NCI-H1930 (cell line): ENCODE measurements at places on chromosomes 1 and 21.

GRCh38 chr1:74771913-74772515, 39.1 kb downstream of the TYW3 start:
- peak; percentile 40 for DNase-seq

- no peak for DNase-seq
Measured at GRCh38 chr1:78178816-78179215, 133.1 kb downstream of the GIPC2 start.

DNA sequence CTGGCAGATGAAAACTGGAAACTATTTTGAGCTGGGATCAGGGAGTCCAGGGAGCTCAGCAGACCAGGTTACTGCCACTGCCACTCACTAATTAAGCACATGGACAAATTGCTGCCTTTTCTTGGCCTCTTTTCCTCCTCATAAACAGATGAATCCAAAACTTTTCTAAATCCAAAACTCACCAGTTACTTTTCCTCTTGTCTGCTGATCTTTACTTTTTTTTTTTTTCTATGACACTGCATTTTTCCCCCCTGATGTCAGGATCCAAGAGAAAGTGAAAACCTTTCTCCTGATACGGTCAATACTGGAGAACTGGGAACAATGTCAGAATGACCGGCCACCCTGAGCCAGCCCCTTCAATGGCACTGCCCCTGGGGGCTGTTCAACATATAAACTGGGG, 405.8 kb downstream of the DUSP10 start:
- no peak for DNase-seq

DNA sequence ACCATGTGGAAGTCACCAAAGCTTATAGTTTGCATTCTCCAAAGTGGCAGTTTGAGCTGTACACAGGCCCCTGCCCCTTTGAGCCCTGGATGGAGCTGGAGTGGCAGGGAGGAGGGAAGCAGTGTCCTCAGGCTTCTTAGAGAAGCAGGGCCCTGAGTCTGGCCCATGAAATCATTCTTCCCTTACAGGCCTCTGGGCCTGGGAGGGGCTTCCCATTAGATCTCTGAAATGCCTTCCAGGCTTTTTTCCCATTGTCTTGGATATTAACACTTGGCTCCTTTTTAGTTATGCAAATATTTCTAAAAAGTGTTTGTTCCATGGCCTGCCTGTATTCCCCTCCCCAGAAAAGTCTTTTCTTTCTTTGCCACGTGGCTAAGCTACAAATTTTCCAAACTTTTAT, 10.0 kb upstream of the TRIM67 start:
- no peak for DNase-seq

- DNase-seq, result no peak
Measured at GRCh38 chr21:44800971-44801467, 601 bp downstream of the UBE2G2 start.

DNA sequence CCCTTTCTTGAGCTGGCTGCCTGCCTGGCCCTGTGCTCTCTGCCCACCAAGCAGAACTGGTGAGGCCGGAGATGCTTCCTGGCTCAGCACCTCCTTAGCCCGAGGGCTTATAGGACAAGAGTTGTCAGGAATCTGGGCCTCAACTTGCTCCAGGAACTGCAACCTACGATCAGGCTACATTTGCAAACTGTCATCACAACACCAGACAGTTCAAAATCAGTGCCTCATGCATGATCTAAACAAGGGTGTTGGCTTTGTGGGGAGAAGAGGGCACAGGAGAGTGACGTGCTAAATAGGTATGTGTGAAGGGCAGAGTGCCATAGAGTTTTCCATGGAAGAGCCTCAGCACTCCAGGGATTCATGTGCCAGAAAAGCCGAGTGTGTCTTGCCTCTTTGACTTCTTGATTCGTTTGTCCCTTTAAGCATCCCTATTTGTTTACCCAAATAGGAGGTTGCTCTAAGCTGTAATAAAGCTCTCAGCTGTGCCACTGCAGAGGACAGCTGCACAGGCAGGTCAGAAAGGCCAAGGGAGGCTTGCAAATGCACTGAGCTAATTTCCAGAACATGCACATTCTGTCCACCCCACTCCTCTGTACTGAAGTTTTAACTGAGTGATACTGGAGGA, 30.2 kb upstream of the NEK2 start:
- no peak for DNase-seq

DNA sequence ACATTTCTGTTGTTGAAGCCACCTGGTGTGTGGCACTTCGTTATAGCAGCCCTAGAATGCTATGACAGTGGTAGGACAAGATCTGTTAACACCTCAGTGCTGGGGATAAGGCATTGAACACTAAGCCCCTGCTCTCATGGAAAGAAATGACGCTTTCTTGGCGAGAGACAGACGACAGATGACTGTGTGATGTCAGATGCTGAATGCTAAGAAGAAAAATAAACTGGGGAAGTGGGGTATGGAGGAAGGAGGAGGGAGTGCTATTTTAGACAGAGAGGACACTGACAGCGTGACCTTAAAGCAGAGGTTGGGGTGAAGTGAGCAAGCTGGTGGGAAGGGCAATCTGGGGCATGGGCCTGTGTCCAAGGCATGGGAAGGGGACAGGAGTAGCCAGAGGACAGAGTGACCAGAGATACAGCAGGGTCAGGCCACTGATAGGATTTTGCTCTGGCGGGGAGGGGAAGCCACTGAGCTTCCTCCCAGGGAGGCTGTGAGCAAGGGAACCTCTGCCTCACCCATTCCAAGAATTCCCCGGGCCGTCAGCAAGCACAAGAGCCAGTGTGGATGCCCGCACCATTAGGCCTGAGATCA, 15.2 kb downstream of the DOP1B start:
- DNase-seq, result no peak

DNA sequence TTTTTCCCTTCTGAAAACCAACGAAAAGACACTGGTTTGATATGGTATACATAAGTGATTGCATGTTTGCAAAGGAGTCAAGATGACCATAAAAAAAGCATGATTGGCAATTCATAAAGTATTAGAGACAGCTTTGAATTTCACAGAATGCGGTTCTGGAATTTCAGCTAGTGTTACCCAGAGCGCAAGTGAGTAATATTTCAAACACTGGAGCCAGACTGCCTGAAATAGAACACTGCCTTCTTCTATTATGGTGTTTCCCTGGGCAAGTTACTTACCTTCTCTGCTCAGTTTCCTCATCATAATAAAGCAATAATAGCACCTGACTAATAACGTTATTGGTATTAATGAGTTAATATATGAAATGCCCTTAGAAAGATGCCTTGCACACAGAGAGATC, 54.7 kb downstream of the NEGR1 start:
- no peak for DNase-seq

DNA sequence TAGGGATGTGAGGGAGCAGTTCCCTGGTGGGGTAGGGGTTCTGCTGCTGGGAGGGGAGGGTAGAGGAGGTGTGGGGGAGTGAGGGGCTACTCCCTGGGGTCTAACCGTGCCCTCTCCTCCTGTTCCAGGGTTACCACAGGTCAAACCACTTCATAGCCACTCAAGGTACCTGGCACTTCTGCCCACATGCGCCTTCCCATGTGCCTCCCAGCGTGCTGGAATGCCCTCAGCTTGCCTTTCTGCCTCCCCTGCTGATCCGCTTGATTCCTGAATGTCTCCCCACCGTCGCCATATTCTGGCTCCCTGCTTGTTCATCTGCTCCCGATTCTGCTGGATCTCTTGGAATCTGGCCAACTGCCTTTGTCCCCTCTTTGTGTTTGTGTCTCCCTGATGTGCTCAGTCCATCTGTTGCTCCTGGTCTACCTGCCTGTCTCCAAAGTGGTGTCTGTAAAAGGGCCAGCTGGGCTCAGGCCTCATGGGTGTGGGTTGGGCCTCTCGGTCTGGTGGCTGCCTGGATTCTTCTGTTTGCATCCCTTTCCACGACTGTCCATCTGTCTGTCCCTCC, 74.4 kb downstream of the PTPRU start:
- no peak for DNase-seq

DNA sequence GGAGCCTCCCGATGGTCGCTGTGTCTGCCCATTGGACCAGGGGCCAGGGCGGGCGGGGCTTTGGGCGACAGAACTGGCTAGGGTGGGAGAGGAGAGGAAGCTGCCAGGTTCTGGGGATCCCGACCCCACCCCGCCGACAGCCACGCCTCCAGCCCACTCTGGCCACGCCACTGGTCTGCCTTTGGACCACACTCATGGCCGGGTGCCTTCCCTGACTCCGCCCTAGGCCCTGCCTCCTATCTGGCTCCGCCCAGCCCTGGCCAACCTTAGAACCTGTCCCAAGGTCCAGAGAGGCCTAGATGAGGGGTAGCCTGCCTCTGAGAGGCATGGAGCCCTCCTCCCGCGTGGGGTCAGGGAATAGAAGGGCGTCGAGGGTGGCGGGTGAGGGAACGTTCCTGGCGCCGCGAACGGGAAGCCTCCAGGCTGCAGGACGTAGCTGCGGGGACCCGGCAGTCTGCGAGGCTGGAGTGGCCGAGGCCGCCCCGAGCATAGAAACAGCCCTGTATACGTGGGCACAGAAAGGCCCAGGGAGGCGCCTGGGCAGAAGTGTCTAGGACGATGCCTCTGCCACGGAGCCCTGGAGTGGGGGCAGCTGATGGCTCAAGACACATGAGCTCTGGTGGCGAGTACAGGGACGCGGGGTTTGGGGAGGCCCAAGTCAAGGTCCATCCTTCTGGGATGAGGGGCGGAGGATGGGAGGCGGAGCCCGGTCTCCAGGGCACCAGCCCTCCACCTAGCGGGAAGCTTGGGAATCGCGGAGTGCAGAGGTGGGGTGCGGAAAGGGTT, 11.5 kb upstream of the COL16A1 start:
- peak; percentile 84 for DNase-seq

DNA sequence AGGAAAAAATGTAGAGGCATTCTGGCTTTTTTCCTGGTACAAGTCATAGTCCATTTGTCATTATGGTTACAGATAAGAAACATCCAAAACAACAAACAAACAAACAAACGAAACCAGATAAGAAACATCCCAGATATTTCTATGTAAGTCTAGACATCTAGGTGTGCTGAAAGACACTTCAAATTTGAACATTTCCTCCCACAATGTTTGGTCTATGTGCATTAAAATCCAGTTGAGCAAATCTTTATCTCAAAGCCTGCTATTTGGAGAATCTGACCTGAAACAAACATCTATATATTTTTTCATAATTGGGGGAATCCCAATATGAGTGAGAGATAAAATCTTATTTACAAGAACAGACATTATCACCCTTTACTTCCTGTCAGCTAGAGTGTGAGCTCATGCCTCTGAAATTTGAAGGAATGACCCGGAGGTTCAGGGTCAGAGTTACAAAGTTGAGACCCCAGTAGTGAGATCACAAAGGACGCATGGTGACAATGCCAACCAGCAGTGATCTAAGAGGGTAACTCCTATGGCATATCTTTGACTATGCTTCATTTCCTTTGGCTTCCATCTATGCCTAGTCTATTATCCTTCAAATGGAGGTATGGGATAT, 182.9 kb upstream of the ATP1B1 start:
- no peak for DNase-seq

GRCh38 chr1:7281821-7282220, 489.3 kb upstream of the VAMP3 start:
- no peak for DNase-seq

DNA sequence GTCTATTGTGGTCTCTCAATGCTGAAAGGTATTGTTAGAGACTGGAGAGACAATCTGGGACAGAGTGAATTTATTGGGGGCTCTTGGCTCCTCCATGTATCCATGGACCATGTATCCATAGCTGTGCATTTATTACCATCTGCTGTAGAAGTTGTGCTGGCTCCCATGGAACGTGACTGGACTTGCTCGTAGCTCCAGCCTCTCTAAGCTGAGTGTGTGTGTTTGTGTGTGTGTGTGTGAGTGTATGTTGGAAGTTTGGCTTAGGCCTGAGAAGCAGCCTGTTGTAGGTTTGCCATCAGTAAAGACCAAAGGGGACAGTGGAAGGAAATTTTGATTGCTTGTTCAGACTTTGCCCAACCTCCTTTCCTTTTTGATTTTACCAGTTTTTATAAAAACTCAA, 105.7 kb upstream of the USP24 start:
- DNase-seq, result no peak

- no peak for DNase-seq
Measured at GRCh38 chr1:154344977-154345837, 19.9 kb downstream of the ATP8B2 start.

- DNase-seq, result no peak
Measured at GRCh38 chr1:95548211-95548610, 314.2 kb downstream of the RWDD3 start.

- DNase-seq, result no peak
Measured at GRCh38 chr21:38311765-38312164, 55.0 kb downstream of the KCNJ15 start.

GRCh38 chr1:86913399-86913895, 479 bp downstream of the SELENOF start:
- DNase-seq, result no peak

DNA sequence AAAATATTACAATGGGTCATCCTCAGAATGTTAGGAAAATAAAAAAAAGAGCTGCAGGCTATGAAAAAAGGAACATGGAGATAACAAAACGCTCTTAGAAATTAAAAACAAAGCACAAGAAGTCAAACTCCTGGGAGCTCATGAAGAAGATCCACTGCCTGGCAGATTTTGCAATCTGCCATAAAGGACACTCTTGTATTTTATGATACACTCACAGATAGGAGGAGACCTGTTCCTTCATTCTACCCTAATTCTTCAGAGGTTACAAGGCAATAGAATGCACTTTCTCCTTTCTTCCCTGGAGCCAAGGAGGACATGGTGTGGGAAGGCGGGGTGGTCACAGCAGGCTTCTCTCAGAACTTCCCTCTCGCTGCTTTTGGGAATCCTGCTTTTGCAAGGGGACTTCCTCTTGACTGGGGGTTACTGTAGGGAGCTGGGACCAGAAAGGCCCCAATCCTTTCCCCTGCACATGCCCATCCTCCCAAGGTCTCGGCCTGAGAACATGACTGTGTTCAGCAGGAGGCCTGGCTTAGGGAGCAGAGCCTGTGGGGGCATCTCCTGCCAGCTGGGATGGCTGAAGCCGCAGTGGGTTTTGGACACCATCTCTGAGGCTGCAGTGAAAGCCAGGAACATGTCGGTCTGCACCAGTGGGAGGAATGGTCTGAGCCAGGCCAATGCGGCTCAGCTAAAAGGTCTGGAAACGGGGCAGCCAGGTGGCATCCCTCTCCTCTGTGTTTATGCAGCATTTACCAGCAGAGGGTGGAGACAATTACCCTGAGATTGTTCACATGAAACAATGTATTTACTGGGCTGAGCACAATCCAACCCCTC, 44.8 kb downstream of the GPR161 start:
- DNase-seq, result no peak

DNA sequence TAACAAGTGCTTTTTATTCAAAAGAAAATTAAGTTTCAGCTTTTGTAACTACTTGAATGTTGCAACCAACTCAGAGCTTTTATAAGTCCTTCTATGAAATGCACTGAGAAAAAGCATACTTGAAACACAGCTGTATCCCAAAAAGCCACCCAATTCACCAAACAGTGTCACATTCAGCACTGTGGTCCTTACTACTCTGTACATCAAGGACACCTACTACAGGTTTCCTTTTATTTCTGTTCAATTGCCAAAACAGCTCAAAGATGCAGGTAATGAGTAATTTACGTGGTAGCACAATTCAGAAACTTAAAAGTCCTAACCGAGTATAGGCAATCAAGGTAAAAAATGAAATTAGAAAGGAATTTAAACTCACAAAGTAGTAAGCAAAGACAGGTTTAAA, 2.5 kb downstream of the EIF4G3 start:
- no peak for DNase-seq

- DNase-seq, result no peak
Measured at GRCh38 chr1:162229549-162229948, 147.1 kb downstream of the SPATA46 start.
